Hippocampal formation (tissue), 2 donors: ENCODE measurements at places on chromosomes 7 and 10.

GRCh38 chr7:78852951-78853350 lies 600.5 kb downstream of the MAGI2 start:
- DNase-seq = no peak

DNA sequence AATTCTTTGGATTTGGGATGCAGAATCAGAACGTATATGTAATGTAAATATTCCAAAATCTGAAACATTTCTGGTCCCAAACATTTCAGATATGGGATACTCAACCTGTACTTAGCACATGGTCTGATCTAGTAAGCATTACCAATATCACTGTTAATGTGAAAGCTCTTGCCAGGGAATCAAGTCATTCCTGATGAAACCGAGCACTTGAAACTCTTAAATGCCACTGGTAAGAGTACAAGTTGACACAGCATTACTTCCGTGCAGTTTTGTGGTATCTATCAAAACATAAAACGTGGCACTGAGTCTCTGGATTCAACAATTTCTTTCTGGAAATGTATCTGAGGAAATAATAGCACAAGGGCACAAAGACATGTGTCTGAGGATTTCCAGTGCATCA lies 155.7 kb downstream of the RTKN2 start:
- no peak for DNase-seq

- DNase-seq = no peak
Measured at GRCh38 chr10:11320809-11321520, 290.5 kb downstream of the USP6NL start.

- no peak for DNase-seq
Measured at GRCh38 chr7:140479739-140480084, 407 bp upstream of the MKRN1 start.

DNA sequence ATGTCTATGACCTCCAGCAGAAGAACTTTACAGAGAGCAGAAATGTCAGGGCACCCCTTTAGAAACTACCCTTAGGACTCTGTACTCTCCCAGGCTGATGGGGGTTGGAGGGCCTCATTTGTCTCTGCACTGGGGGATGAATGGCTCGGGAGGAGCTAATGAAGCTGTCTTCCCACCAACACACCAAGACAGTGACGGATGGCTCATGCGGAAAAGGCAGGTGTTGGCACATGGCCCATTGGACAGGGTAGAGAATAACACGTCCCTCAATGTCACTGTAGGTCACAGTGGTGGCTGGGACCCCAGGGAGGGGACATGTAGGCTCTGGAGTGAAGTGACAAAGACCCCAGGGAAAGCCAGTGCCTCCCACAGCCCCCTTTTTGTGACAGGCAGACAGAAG lies 64.0 kb upstream of the PCBD1 start:
- no peak for DNase-seq

GRCh38 chr10:109746861-109747260 lies 176.4 kb downstream of the XPNPEP1 start:
- DNase-seq = no peak

DNA sequence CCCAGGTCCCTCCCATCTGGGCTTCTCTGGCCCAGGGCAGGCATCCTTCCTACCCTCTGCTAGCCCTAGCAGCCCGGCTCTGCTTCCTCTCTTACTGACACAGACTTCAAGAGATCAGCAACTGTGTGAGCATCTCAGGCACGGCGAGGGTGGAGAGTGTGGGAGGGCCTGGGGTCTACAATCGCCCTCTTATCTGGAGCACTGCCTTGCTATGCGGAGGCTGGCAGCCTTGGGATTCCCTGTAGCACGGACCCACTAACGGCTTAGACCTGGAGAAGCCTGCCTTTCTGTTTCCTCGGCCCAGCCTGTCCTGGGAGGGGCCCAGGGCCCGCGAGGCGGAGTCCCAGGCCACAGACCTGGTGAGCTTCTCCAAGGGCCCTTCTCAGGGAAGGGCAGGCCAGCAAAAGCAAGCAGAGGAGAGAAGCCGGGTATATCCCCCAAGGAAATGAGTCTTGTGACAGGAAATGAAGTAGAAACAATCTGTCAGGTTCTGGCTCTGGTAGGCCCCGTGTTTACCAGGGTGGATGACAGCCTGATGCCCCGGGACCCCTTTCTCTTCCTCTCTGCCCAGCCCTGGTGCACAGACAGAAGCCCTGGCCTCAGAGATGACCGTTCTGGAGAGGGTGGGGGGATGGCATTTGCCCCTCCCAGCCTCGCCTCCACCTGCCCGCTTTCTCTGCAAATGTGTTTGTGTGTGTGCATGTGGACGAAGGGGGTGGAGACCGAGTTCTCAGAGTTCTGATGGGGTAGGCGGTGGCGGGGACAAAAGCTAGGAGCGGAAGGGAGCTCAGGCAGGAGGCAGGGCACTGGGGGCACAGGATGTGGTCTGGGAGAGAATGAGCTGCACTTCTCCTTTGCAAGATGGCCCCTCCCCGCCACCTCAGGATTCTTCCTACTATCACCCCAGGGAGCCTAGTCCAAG lies 2.5 kb downstream of the LRCH4 start:
- DNase-seq = no peak

DNA sequence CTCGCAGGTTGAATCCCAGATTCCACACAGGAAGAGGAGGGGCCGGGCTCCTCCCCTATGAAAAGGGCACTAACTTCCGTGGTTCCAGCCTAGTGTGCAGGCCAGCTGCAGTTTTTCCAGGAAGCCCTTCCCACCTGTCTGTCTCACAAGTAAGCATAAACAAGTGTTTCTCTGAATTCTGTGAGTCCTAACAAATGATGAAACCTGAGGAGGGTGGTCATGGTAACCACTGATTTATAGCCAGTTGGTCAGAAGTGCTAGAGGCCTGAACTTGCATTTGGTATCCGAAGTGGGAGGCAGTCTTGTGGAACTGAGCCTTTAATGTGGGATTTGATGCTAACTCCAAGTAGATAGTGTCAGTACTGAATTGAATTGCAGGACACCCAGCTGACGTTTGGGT lies 54.7 kb upstream of the STEAP4 start:
- no peak for DNase-seq

DNA sequence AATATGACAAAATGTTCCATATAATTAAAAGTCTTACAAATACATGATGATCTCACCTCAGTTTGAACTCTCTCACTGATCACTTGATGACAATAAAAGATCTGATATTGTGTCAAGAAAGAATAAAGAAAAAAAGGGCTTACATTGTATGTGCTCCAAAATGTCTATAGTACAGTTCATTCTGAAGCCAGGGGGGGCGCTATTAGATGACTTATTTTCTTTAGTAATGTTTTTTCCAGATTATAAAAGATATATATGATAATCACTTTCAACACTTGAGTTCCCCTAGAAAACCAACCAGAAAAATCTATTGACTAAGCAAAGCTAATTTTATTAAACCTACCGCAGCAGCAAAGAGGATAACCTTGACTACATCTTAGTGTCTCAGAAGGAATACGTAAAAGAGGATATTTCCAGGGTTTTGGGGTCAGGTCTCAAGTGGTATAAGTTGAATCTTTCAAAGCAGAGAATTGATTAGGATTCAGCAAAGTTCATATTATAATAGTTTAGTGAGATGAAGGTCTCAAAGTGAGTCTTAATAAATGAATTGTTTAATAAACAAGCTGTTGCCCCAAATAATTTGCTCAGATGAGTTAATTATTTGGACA lies 55.8 kb downstream of the PTN start:
- DNase-seq = peak; percentile 35

- no peak for DNase-seq
Measured at GRCh38 chr7:24365606-24366005, 81.6 kb downstream of the NPY start.

DNA sequence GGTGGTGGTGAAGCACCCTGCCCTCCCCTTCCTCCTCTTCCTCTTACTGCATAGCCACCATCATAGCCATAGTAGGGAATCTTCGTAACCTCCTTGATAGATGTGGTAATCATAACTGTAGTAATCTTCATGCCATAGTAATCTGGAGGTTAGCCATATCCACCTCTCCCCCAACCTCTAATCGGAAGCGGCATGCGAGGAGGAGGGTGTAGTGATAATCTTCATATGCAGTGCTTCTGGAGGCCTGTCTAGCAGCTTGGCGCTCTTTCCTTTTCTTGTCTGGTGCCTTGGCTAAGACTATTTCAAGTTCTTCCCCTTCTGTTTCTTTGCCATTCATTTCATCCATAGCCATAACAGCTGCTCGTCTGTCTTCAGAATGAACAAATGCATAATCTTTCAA lies 90.9 kb downstream of the MLLT10 start:
- no peak for DNase-seq

DNA sequence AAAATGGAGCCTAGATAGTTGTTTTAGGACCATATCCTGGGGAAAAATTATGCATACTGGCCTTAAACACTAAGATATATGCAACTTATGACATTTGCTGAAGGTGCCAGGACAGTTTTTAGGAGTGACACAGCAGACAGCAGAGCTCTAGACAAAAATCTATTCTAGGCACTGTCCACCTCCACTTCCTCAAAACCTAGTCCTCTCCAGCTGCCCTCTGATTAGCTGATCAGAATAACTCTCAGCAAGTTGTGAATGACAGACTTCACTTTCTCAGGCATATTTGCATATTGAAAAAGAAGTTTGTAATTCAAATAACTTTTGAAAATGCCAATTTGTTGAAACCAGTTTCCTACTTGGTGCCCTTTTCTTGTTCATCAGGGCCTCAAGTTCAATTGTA lies 152.3 kb upstream of the STEAP4 start:
- no peak for DNase-seq
